NCI-H2081 (cell line): ENCODE measurements at places on chromosomes 11 and 22.

DNA sequence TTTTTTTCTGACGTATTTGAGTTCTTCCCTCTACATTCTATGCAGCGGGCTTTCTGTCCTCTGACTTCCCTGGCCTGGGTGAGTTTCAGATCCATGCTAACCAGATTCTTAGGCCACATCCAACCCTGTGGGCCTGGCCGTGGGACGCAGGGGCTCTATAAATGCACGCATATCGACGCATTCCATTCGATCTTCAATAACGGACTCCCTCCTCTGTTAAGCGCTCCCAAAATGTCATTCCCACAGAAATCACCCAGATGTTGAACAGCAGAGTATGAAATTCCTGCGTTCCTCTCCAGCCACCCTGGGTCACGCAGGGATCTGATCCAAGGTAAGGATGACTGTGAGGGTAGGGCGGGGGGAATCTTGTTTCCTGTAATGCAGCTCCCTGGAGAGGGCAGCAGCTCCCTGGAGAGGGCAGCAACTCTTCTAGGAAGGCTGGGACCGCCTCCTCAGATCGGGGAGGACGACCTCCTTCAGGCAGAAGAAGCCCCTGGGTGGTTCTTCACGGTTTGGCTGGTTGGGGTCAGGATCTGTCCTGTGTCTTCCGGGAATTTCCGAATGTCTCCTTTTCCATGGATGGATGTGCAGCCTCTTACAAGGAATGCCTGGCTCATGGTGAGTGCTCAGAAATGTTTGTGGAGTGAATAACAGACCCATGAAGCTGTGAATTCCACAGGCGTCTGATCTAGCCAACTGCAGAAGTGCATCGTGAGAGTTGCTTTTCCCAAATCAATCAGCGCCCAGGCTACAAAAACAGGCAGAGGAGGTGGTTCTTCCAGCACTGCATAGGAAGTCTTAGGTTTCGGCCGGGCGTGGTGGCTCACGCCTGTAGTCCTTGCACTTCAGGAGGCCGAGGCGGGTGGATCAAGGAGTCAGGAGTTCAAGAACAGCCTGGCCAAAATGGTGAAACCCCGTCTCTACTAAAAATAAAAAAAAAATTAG lies 12.2 kb downstream of the MRGPRD start:
- no peak for DNase-seq

DNA sequence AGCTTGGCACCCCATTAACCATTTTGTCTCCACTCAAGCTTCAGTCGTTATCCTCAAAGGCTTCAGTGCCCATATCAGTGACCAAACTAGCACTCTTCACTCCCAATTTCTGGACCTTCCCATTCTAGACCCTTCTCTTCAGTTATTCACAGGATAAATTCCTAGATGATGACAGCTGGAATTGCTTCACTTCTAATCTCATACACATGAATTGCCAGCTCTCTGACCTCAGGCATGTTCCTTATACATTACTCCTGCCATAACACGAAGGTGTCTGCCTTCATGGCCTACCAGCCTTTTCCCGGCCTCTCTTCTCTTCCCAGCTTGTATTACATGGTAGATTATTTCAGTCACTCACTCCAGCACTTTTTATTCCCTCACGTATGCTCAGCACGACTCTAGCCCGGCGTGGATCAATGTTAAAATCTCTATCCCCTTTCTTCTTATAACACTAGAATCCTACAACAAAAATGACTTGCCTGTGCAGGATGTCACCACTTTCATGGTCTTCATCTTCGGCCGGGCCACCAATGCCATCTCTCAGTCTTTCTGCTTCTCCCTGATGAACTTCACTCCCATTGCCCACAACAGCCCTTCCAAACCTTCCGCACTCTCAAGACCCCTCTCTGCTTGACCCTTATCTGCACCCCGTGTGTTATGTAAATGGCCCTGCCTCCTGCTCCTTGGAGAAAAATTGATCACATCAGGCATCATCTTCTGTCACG lies 36.9 kb downstream of the EIF3F start:
- no peak for DNase-seq

DNA sequence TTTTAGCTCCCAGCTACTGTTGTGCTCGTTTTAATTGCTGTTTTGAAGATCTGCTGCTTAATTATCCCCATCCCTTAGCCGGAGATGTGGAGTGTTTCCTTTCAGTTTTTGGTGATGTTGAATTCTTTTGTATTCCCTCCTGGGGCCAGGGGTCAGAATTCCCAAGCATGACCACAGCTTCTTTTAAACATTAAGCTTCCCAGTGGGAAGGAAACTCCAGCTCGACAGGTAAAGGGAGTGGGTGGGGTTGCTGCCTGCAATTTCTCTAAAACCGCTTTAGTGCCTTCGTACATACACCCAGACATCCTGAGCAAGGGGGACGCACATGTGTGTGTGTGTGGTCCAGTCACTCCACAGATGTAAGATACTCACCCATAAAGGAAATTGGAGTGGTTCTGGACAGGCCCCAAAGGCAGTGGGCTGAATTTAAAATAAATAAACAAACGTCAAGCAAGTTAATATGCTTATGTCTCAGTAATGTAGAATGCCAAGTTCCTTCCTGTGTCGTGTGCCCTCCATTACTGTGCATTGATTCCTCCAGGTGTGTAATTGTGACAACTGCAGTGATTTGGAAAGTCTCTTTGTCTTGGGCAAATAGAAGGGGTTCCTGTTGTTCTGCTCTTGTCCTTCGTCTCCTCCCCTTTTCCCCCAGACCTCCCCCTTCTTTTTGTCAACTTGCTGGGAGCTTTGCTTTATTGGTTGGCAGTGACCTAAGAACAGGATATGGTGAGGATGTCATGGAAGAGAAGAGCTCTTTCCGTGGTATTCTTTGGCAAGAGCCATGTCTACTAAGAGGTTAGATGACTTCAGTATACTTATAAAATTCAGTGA lies 19.2 kb upstream of the ADSL start:
- peak; percentile 68 for DNase-seq

DNA sequence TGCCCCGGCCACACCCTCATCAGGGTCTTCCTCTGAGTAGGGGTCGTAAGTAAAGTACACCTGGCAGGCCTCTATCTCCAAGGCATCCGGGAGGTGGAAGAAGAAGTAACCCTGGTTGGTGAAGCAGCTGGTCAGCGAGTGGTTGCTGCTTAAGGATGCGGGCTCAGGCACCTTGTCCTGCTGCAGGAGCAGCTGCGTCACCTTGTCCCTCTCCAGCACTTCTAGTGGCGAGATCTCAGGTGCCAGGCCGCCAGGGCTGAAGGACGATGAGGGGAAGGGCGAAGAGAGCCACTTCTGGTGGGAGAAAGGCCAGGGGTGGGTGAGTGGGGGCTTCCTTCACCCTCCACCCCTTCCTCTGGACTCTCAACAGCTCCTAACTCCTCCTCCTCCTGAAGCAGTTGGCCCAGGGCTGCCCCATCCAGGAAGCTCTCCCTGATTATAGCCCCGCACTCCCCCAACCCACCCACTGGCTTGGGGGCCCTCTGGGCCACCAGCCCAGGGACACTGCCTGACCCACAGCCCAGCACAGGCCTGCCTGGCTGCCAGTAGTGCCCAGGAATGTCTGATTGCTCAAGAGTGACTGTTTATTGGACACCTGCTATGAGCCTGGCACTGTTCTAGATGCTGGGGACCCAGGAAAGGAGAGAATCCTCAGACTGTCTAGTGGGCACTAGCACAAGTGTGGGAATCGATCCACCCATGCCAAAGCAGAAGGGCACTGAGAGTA lies 19.2 kb upstream of the TMPRSS6 start:
- DNase-seq: no peak

GRCh38 chr11:30016588-30017363 lies at the start of gene KCNA4:
KCNA4 (minus strand) TSS chr11:30017030; CDS start chr11:30012678, 4,352 bp downstream.
- DNase-seq: peak; percentile 60

DNA sequence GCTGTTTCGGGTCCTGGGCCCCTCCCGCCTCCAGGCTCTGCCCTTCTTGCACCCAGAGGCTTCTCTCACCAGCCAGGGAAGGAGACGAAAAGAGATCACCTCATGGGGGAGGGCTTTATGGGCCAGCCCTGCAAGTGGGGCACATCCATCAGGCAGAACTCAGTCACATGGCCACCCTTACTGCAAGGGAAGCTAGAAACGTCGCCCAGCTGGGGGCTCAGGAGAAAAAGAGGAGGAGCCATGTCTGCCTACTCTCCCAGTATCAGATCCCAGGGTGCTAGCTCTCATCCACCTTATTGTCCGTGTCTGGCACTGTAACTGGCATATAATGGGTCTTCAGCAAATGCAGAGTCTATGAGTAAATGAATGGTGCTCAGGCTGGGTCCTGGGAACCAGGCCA lies 24.2 kb downstream of the MFNG start:
- no peak for DNase-seq

- no peak for DNase-seq
Observed at GRCh38 chr11:29482510-29482909, 534.3 kb downstream of the KCNA4 start.

DNA sequence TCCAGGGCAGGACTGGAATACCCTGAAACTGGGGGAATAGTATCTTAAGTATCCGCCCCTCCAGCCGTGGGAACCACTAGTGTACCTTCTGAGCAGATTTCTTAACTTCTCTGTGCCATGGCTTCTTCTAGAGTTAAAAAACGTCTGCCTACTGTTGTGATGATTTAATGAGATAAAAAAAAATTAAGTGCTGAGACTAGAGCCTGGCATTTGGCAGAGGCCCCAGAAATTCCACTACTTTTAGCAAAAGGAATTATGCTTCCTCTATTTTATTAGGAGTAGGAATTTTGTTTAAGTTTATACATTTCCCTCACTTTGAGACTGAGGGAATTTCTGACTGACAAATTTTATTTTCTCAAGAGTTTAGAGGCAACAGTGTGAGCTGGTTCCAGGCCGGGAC lies 371.2 kb upstream of the B3GAT1 start:
- DNase-seq: no peak

- no peak for DNase-seq
Observed at GRCh38 chr11:35183326-35183925, 44.5 kb downstream of the CD44 start.

GRCh38 chr11:43951231-43951630 lies 8.8 kb downstream of the C11orf96 start:
- DNase-seq: peak; percentile 19

DNA sequence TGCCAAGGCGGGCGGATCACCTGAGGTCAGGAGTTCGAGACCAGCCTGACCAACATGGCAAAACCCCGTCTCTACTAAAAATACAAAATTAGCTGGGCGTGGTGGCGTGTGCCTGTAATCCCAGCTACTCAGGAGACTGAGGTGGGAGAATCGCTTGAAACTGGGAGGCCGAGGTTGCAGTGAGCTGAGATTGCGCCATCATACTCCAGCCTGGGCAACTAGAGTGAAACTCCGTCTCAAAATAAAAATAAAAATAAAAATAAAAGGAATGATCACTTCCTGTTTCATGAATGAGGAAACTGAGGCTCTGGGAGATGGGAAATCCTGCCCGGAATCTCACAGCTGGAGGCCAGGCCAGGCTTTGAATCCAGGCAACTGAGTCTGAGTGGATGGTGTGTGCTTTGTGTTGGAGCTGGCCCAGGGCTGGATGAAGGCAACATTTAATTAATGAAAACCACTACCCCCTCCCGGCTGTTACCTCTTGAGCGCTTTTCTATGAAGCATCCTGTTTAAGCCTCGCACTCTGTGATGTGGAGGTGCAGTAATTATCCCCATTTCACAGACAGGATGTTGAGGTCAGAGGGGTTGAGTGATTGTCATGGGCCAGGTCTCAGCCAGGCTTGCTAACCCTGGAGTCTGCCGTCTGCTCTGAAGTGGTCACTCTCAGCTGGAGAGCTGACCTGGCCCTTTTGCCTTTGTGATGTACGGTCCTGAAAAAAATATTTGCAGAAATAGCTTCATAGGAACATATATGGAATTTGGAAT lies 27.8 kb downstream of the LRP5 start:
- DNase-seq: no peak

DNA sequence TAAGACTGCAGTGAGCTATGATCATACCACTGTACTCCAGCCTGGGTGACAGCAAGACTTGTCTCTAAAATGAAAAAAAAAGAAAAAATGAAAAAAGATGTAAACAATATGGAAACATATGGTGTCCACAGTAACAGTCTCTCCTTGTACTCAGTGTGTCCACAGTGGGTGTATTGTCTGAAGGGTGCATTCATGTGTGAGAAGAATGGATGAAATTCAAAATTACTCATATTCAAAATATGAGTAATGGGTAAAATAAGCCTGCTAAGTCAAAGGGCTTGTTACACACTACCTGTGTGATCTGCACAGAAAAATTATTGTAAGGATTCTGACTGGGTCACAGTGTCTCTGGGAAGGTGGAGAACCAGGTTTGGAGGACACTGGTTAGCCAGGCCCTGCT lies 26.9 kb downstream of the PPFIA1 start:
- DNase-seq: no peak

- DNase-seq: no peak
Observed at GRCh38 chr22:38942702-38943101, 14.7 kb upstream of the APOBEC3A start.

- DNase-seq: no peak
Observed at GRCh38 chr11:60910711-60911380, 3.1 kb upstream of the TMEM109 start.

DNA sequence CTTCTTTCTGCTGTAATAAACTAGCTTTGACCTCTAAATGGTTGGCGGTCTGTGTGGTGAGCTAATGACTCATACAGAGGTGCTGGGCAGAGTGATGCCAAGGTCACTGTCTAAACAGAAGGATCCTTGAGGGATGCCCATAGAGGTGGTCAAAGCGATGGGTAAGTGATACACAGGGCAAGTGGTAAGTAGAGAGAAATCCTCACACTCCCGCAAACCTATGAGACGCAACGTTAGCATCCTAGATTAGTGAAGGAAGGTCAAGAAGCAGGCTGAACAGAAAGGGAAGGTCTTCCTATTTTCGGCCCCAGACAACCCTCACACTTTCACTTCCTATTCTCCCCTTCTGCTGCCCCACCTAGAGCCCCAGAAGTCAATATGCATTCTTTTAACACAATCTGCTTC lies 65.6 kb upstream of the SESN3 start:
- DNase-seq: no peak

DNA sequence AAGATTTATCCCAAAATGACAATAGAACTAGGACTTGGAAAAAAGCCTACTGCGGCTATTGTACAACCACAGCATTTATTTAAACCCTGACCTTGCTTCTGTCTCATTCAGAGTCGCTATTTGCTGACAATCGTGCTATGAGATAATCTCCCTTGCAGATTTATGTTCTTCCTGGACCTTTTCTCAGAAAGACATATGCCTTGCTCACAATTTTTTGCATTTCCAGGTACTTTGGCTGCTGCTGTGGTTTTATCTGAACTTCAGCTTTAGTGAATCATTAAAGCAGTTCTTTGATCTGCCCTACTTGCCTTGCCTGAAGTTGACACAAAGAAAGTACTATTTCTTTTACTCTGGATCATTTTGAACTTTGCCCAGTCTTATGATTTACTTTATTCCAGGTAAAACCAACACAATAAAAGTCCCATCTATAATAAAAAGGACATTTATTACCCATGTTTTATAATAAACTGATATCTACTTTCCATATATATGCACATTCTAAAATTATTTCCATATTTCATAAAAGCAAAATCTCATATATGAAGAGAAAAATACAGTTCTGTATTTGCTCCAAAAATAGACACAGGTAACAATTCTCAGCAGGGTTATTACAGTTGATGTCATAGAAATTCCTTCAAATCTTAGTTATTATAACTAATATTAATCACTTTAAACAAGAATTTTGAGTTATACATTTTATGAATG lies 63.4 kb upstream of the CARD18 start:
- DNase-seq: no peak

- DNase-seq: no peak
Observed at GRCh38 chr11:64970731-64971151, 1.2 kb downstream of the MAJIN start.

GRCh38 chr22:28629420-28630176 lies 50.0 kb downstream of the TTC28 start:
- DNase-seq: no peak

- no peak for DNase-seq
Observed at GRCh38 chr11:132977746-132978145, 554.6 kb downstream of the OPCML start.

- DNase-seq: no peak
Observed at GRCh38 chr11:133732109-133732674, 113.1 kb downstream of the SPATA19 start.
